ENCODE measurements at places on chromosomes 3 and 15.

DNA sequence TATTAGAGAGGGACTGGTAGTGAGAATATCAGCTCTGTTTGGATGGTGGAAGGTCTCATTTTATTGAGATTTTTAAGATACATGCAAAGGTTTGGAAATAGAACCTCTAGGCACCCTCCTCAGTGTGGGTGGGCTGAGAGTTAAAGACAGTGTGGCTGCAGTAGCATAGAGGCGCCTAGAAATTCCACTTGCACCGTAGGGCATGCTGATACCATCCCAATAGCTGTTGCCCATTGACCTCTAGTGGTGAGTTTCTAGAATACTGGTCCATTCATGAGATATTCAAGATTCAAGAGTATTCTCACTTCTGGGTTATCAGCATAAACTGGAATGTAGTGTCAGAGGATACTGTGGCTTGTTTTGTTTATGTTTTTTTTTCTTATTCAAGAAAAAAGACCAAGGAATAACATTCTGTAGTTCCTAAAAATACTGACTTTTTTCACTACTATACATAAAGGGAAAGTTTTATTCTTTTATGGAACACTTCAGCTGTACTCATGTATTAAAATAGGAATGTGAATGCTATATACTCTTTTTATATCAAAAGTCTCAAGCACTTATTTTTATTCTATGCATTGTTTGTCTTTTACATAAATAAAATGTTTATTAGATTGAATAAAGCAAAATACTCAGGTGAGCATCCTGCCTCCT, 87.2 kb downstream of the TGFBR2 start:
- DNase-seq: peak; percentile 62

- no peak for DNase-seq
Measured at GRCh38 chr3:35772381-35773015, 133.2 kb downstream of the ARPP21 start.

DNA sequence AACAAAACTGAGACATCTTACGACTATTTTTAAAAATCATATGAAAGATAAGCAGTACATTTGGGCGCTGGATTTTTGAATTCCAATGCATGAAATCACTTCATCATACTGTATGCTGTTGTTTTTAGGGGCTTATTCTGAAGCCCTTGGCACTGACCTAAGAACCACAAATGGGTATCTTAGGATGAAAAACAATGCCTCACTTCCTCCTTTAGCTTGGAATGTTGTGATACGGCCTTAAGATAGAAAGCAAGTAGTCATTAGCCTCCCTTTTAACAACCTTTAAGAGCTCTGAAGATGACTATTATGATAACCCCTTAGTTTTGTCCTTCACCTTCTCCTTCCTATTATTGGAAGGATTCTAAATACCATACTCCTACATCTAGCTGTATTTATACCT, 289.8 kb downstream of the ARPP21 start:
- DNase-seq: no peak

DNA sequence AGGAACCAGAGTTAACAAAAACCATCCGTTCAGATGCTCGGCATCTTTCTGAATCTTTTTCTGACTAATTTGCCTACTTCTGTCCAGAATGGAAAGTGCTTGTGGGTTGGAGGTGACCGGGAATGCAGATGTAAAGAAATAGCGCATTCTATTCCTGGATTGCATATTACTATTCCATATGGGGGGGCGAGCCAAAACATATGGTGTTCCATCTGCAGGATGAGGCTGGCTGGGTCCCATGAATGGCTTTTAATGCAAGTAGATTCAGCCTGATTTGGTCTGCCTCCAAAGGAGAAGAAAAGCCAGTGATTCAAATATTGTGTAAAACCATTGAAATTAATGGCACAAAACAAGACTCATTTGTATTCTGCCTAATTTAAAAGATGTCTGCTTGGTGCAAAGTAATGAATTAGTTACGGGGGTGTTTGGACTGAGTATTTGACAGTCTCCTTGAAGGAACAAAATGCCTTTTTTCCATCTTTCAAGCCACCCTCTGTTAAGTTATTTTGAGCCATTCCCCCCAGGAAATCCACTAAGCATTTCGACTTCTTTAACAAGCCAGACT, 99.0 kb downstream of the ST8SIA2 start:
- DNase-seq: no peak

DNA sequence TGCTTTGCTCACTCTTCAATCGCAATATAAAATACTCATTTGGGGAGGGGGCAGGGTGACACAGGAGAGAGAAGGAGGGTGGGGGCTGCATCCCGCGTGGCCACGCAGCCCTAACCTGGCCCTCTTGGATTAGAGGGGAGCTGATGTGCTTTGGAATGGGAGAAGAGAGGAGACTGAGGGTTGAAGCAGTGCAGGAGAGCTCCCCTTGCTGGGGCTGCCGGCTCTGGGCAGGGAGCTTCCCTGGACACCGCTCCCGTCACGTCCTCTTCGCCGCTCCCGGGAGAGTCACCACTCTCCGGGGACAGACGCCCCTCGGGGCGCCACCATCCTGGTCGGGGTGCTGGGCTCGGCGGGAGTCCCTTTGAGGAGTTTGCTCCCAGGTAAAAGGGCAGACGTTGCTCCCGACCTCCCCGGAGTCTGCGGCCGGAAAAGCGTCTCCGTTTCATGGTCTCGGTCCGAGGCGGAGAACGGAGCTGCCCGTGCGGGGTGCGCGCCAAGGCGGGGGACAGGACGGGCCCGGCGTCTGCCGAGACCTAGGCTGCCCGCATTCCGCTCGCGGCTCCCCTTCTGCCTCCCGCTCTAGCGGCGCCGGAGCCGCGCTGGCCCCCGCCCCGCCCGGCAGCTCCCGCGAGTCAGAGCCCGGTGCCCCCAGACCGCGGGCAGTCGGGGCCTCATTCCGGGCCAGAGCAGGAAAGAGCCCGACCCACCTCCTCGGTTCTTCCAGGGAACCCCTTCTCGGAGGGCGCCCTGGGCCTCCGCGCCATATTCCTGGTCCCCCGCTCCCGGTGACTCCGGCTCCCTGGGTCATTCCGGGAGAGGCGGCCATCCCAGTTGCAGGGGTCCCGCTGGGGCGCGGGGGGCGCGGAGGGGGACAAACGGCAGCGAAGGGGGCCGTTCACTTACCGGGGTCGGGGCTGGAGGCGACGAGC, 603 bp downstream of the SLC7A14 start:
- DNase-seq: peak; percentile 28

GRCh38 chr3:14787630-14788029, 31.1 kb upstream of the FGD5 start:
- no peak for DNase-seq

DNA sequence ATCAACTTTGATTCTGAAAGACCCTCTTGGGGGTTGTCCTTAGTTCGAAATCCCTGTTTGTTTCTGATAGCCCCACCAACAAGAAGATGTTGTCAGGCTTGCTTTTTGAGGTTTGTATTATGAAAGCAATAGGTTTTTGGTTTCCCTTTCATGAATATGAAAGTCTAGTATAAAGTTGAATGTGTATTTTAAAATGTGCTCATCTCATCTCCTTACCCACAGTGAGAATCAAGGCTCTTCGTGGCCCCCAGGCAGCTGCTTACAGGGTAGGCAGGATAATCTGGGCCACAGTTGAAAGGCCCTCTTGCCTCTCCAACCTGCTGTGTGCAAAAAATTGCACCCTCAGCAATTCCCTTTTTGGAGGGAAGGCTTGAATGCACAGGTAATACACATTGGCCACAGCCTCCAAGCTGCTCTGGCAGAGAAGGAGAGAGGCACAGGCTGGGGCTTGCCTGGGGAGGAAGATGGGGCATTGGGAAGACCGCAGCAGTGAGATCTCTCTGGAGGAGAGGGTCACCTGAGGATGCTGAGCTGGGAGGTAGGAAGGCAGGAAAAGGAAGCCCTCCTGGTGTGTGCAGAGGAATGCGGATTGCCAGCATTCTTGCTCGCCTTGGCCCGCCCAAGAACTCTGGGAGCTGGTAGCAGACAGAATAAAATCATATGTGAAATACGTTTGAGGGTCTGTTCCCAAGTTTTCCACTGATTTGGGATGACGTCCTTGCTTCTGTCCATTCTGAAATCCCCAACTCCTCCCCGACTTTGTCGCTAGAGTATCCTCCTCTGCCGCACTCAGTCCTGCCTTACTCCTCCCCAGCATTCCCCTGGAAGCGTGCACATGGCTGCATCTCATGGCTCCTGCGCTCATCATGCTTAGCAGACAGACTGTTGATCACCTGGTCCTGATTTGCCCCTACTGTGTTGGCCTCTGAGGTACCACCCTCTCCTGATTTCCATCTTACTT, 196.4 kb downstream of the RPLP1 start:
- no peak for DNase-seq

DNA sequence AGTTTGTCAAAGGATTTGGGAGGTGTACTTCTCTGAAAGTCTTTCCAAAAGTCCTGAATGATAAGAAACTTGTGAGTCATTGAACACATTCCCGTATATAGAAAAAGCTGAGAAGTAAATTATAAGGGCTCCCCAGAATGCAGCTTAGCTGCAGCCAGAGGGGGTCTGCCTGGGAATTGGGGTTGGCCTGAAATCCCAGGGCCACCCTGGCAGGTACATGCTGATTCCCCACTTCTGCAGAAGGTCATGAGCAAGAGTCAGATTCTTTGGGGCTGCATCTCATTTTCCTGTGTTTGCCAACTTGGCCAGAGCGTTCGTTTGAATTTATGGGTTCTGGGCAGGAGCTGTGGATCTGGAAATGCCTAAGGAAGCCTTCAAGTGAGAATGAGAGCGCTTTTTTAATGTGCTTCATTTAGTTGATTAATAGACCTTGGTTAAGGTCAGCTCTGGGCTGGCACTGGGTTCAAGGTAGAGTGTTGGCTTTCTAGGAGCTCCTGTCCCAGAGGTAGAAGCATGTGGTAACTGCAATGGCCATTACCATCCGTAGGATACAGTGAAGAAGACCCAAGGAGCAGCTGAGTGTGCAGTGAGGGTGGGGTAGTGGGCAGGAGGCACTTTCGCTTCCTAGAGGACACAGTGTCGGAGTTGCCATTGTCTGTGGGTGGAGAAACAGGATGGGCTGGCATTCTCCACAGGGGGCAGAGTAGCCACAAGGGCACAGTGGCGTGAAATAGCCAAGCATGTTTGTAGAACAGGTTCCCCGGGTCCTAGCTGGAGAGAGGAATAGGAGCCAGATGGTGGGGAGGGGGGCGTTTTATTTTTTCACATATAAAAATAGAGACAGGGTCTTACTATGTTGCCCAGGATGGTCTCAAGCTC, 3.2 kb downstream of the SLC6A6 start:
- DNase-seq: no peak

- peak; percentile 22 for DNase-seq
Measured at GRCh38 chr15:42921342-42921731, 759 bp upstream of the TTBK2 start.

All from GM20000 (cell line).